ENCODE measurements at places on chromosomes 11 and 22. TPM values are rescaled to one million over a fixed set of nuclear protein-coding genes. Genes with fewer than 3 reads are reported as not detected.

Gene MMP8
- polyA plus RNA-seq = not detected

Gene SMIM35
- polyA plus RNA-seq = not detected

Gene SREBF2
- 3.0 TPM for polyA plus RNA-seq

Gene SAA4
- not detected for polyA plus RNA-seq

Gene MICAL2
- polyA plus RNA-seq = 88.5 TPM

Gene ZFP91
- polyA plus RNA-seq = 23.0 TPM

Gene SPI1
- polyA plus RNA-seq = not detected

Gene PRR33
- not detected for polyA plus RNA-seq

Gene PRR5L
- 1.6 TPM for polyA plus RNA-seq

Gene OR52N4
- not detected for polyA plus RNA-seq

Gene ACR
- not detected for polyA plus RNA-seq

Gene KRTAP5-7
- not detected for polyA plus RNA-seq

Gene SMTNL1
- polyA plus RNA-seq = not detected

Gene SLC1A2
- 45.5 TPM for polyA plus RNA-seq

Gene FOXR1
- polyA plus RNA-seq = not detected

Gene ABCG4
- 5.6 TPM for polyA plus RNA-seq

Gene DERL3
- polyA plus RNA-seq = 2.5 TPM

Gene GTSE1
- polyA plus RNA-seq = not detected

Gene DYNC2H1
- polyA plus RNA-seq = 19.0 TPM

Gene POTEH
- polyA plus RNA-seq = not detected

Gene TREH
- polyA plus RNA-seq = 1.7 TPM

Gene C2CD3
- polyA plus RNA-seq = 5.3 TPM

Gene SCN3B
- 42.9 TPM for polyA plus RNA-seq

Gene DDI1
- not detected for polyA plus RNA-seq

Gene CDC42BPG
- polyA plus RNA-seq = not detected

Gene KCNE3
- not detected for polyA plus RNA-seq

Gene DTX4
- 1.8 TPM for polyA plus RNA-seq

Gene TEAD1
- polyA plus RNA-seq = 3.6 TPM

Gene OR52K2
- not detected for polyA plus RNA-seq

Gene TRIM34
- not detected for polyA plus RNA-seq

Gene INTS4
- polyA plus RNA-seq = 9.9 TPM

Gene CCDC34
- 6.8 TPM for polyA plus RNA-seq

Gene HYOU1
- 35.7 TPM for polyA plus RNA-seq

Gene CARD10
- not detected for polyA plus RNA-seq

Gene FOSL1
- not detected for polyA plus RNA-seq

Gene PAX6
- polyA plus RNA-seq = 29.7 TPM

Gene VPREB1
- not detected for polyA plus RNA-seq

Gene SNU13
- polyA plus RNA-seq = 515 TPM

Gene SEPTIN5
- polyA plus RNA-seq = 10.5 TPM

Gene PSMA1
- polyA plus RNA-seq = 541 TPM

Gene DEFB131B
- polyA plus RNA-seq = not detected

Gene KDELR3
- 0.45 TPM for polyA plus RNA-seq

Gene KDM4D
- 1.1 TPM for polyA plus RNA-seq

Gene CREBZF
- polyA plus RNA-seq = 24.6 TPM

Gene HTR3A
- not detected for polyA plus RNA-seq

Gene OR8G5
- not detected for polyA plus RNA-seq

Gene ARFGAP2
- polyA plus RNA-seq = 29.3 TPM
